ENCODE measurements at places on chromosomes 4 and X. TPM values are rescaled to one million over a fixed set of nuclear protein-coding genes. Genes with fewer than 3 reads are reported as not detected.

- H3K36me3 ChIP-seq, result no peaks in the 10 kb centered on the region
- no peak overlapping the region for H3K4me3 ChIP-seq
- H3K27ac ChIP-seq, result no peak overlapping the region
- no peaks in the 10 kb centered on the region for H3K4me1 ChIP-seq
- H3K27me3 ChIP-seq, result peaks cover 3% of the 10 kb centered on the region
Measured at GRCh38 chrX:56343664-56344063, 111.5 kb downstream of the KLF8 start.

GRCh38 chr4:134999169-134999568, 797.6 kb upstream of the PABPC4L start:
- H3K4me1 ChIP-seq, result no peaks in the 10 kb centered on the region
- no peak overlapping the region for H3K27ac ChIP-seq
- DNase-seq, result no peak
- no peak overlapping the region for H3K4me3 ChIP-seq
- H3K36me3 ChIP-seq, result no peaks in the 10 kb centered on the region
- H3K27me3 ChIP-seq, result no peaks in the 10 kb centered on the region

DNA sequence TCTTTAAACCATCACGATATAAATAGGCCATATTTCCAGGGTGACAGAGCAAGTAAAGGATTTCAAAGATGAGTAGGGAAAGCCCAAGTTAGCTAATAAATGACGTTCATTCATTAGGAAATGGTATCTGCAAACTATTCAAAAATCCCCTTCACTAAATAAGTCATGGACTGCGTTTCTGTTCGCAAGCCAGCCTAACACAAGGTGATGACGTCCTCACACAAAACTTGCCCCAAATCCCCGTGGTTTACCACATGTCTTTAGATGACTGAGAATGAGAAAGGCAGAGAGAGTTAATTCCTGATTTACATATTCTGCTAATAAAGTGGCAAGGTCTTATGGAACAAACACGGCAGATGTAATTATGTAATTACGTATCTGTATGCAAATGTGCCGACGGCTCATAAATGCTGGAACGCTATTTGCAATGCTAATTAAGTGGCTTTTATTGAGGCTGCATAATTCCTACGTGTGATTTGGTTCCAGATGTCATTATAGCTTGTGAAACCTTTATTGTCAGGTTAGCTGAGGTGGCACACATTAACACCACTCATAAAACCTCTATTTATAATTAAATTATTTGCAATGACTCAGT, 437.7 kb upstream of the FRG1 start:
- no peak for DNase-seq

GRCh38 chr4:111031596-111031995, 408.7 kb upstream of the PITX2 start:
- no peak overlapping the region for H3K4me3 ChIP-seq
- no peaks in the 10 kb centered on the region for H3K27me3 ChIP-seq
- no peak overlapping the region for H3K27ac ChIP-seq
- no peaks in the 10 kb centered on the region for H3K4me1 ChIP-seq
- H3K36me3 ChIP-seq, result no peaks in the 10 kb centered on the region
- DNase-seq, result no peak

GRCh38 chr4:146545102-146545501, 23.4 kb upstream of the SLC10A7 start:
- H3K36me3 ChIP-seq, result no peaks in the 10 kb centered on the region
- H3K4me1 ChIP-seq, result no peaks in the 10 kb centered on the region
- no peak overlapping the region for H3K4me3 ChIP-seq
- DNase-seq, result peak; percentile 4

EXOC1L gene
- total RNA-seq, result not detected

SYNPO2 gene
- 14.8 TPM for total RNA-seq

BEX1 gene
- total RNA-seq, result 2.1 TPM

TMPRSS11B gene
- 0.20 TPM for total RNA-seq

WDR17 gene
- 7.5 TPM for total RNA-seq

DNA sequence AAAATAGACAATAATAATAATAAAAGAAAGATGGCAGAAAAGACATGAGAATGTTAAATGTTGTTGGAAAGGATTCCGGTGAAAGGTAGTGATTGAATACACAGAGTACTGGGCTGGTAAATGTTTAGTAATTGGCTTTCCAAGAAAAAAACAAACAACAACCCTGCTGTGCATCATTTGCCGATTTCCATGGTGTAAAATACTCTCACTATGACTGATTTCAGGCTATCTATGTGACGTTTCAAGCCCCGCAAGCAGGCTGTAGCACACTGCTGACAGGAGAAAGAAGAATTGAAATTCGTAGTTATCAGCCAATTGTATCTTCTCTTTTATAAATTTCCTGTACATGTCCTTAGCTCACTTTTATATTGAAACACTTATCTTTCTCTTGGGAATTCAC, 13.6 kb upstream of the SEPTIN6 start:
- no peaks in the 10 kb centered on the region for H3K36me3 ChIP-seq
- no peak for DNase-seq
- H3K4me3 ChIP-seq, result no peak overlapping the region
- no peaks in the 10 kb centered on the region for H3K27me3 ChIP-seq
- H3K4me1 ChIP-seq, result no peaks in the 10 kb centered on the region

- H3K27ac ChIP-seq, result no peak overlapping the region
- DNase-seq, result peak; percentile 80
- H3K4me3 ChIP-seq, result no peak overlapping the region
- H3K27me3 ChIP-seq, result no peaks in the 10 kb centered on the region
Measured at GRCh38 chrX:9871701-9872268, 85.6 kb downstream of the SHROOM2 start.

GRCh38 chr4:138555584-138555983, 313.4 kb upstream of the SLC7A11 start:
- no peak overlapping the region for H3K4me3 ChIP-seq
- no peaks in the 10 kb centered on the region for H3K4me1 ChIP-seq
- DNase-seq, result no peak
- H3K27me3 ChIP-seq, result no peaks in the 10 kb centered on the region

DNA sequence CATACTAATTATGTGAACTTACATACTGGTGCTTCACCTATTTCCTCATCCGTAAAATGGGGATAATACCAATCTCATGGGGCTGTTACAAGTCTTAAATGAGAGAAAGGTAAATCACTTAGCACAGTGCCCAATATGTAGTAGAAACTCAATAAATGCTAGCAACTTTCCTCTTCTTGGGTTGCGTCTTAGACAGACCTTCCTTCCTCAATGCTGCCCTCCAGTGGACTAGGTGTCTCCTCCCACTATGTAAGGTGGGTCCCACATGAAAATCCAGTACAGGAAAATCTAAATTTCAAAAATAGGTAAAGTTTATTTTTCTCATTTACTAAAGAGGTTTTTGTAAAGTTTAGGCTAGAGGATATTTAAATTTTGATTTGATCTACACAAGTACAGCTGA, 20.6 kb downstream of the ZDHHC9 start:
- H3K4me1 ChIP-seq, result no peaks in the 10 kb centered on the region
- no peak overlapping the region for H3K4me3 ChIP-seq
- no peak overlapping the region for H3K27ac ChIP-seq
- no peaks in the 10 kb centered on the region for H3K36me3 ChIP-seq
- no peaks in the 10 kb centered on the region for H3K27me3 ChIP-seq

FAM47C gene
- not detected for total RNA-seq

GRCh38 chrX:74814681-74815080, 110.6 kb downstream of the NEXMIF start:
- H3K4me3 ChIP-seq, result no peak overlapping the region
- H3K27me3 ChIP-seq, result no peaks in the 10 kb centered on the region
- H3K36me3 ChIP-seq, result no peaks in the 10 kb centered on the region
- no peak overlapping the region for H3K27ac ChIP-seq

DNA sequence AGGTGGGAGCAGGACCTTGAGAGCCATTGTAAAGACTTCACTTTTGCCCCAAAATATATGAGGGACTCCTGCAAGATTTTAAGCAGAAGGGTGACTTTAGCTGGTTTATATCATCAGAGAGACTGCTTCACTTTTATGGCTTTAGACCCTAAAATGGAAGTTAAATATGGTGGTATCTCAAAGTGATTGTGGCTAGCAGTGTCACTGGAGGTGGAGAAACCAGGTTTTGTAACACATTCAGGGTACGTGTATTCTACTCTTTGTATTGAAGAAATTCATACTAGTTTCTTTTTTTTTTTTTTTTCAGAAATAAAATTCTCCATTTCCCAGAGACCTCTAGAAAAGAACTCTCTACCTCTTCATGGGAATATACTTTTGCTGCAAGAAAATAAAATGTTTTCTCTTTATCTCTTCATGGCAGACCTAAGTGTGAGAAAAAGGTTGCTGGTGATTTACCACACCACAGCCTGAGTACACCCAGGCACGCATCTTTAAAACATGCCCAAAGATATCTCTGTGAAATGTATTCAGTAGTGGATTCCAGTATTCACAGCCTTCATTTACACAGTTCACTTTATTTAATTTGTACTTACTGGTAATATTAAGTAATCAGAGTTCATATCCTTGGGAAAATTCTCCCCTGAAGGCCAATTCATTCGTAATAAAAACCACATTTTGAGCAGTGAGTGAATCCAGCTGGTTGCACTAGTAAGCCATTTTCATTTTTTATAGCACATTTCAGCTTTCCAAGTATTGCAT, 74.3 kb upstream of the GUCY1A1 start:
- H3K27ac ChIP-seq, result no peak overlapping the region
- DNase-seq, result peak; percentile 98
- no peaks in the 10 kb centered on the region for H3K4me1 ChIP-seq
- no peaks in the 10 kb centered on the region for H3K36me3 ChIP-seq

DNA sequence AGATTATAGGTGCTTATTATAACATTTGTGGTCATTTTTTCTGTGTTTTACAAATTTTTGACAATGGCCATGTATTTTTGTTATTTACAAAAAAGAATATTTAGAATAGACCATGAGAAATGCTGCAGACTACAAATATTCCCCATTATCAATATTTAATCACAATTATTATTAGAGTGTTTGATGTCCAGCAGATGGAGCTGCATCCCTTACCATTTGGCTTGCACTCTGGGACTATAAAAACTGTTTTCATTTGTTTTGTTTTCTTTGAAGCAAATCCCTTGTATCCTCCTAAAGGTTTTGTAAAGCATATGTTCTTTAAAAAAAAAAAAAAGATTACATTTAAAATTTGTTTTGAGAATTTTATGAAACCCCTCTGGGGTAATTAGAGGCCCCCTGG, 85.6 kb upstream of the CXorf66 start:
- H3K36me3 ChIP-seq, result no peaks in the 10 kb centered on the region
- no peak overlapping the region for H3K27ac ChIP-seq
- DNase-seq, result no peak
- peaks cover 12% of the 10 kb centered on the region for H3K27me3 ChIP-seq

- H3K27ac ChIP-seq, result no peak overlapping the region
- peak; percentile 15 for DNase-seq
- H3K4me1 ChIP-seq, result no peaks in the 10 kb centered on the region
- H3K36me3 ChIP-seq, result no peaks in the 10 kb centered on the region
- no peaks in the 10 kb centered on the region for H3K27me3 ChIP-seq
Measured at GRCh38 chrX:26470941-26471340, 255.0 kb downstream of the MAGEB5 start.

CCDC158 gene
- total RNA-seq, result 0.18 TPM

TCEAL8 gene
- 46.4 TPM for total RNA-seq

DNA sequence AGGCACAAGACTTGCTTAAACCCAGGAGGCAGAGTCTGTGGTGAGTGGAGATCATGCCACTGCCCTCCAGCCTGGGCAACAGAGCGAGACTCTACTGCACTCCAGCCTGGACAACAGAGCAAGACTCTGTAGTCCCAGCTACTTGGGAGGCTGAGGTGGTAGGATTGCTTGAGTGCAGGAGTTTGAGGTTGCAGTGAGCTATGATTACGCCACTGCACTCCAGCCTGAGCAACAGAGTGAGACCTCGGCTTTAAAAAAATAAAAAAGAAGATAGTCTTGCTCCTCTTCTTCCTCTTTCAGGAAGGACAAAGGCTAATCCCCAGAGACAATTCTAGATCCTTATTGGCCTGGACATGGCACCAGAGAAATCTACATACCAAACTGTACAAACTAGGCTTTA, 5.7 kb upstream of the PPEF2 start:
- H3K4me3 ChIP-seq, result no peak overlapping the region
- H3K36me3 ChIP-seq, result no peaks in the 10 kb centered on the region
- H3K4me1 ChIP-seq, result no peaks in the 10 kb centered on the region

LEF1 gene
- total RNA-seq, result 25.4 TPM

GRCh38 chr4:139279760-139280620, at the start of gene MGARP:
Gene MGARP (minus strand): TSS chr4:139280225. CDS start chr4:139280158, 67 bp downstream.
- peak; percentile 42 for DNase-seq
- peaks cover 5% of the 10 kb centered on the region for H3K4me1 ChIP-seq
- peak within 1 kb of the TSS; percentile 17 for H3K4me3 ChIP-seq
- no peaks in the 10 kb centered on the region for H3K36me3 ChIP-seq
- H3K27ac ChIP-seq, result no peak within 1 kb of the TSS

DNA sequence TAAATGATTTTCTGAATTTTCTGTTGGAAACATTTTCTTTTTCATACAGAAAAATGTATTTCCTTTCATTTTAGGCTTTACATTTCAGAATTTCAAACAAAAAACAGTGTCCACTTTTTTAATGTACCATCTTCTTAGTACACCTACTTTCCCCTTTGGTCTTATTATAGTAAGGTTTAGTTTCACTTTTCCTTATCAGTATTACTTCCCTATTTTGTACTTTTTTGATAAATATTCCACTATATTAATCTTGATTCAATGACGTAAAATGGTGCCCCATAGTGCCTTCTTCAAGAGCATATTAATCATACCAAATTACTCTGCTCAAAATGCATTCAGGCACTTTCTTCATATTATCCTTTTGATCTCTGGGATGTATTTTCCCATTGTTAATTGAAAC, 52.5 kb downstream of the BANK1 start:
- H3K27me3 ChIP-seq, result no peaks in the 10 kb centered on the region
- no peaks in the 10 kb centered on the region for H3K4me1 ChIP-seq
- no peak overlapping the region for H3K27ac ChIP-seq
- DNase-seq, result no peak
- H3K36me3 ChIP-seq, result no peaks in the 10 kb centered on the region

- no peaks in the 10 kb centered on the region for H3K27me3 ChIP-seq
- no peaks in the 10 kb centered on the region for H3K4me1 ChIP-seq
- no peaks in the 10 kb centered on the region for H3K36me3 ChIP-seq
Measured at GRCh38 chrX:153488231-153488914, 6.4 kb upstream of the BGN start.

HSD17B11 gene
- 109 TPM for total RNA-seq
